Right kidney (tissue), 9 donors: ENCODE measurements at places on chromosomes 1 and 21.

GRCh38 chr1:154481053-154481452 lies 21.0 kb upstream of the TDRD10 start:
- no peak for DNase-seq

DNA sequence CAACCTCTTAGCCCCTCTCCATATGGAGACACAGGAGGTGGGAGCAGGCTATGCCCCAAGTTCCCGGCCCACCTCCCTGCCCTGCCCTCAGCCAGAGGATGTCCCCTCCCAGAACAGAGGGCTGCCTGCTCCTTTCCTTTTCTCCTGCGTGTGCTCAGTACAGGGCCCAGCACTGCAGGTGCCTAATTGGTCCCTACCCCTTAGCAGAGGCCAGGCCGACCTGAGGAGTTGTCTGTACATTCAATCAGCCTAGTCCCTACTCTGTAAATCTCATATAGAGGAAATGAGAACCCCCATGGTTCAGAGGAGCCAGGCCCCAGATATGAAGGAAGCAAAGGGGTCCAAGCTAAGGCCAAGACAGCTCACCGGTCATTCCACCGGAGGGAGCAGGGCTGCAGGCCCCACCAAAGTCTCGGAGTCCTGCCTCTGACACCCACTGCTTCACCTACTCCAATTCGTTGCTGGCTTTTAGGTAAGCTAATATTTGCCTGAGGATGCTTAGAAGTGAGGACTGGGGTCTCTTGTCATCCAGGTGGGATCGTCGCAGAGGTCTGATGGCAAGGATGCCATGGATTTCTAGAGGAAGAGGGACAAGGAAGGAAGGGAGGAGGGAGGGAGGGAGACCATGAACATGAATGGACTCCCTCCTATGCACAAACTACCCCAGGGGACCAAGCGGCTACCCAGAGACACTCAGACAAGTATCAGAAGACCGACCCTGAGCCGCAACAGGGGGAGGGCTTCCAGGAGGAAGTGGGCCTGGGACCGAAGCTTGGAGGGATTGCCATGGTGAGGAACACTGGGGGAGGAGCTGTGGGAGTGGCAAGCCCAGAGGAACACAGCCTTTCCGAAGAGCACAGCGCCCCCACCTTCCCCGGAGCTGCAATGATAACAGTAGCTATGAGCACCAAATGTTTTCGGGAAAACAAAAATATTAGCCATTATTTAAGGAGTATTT lies 30.4 kb upstream of the FOXO6 start:
- DNase-seq, result no peak

GRCh38 chr1:21295545-21295944 lies 5.3 kb upstream of the ECE1 start:
- DNase-seq, result no peak

GRCh38 chr1:200150721-200151120 lies 123.2 kb downstream of the NR5A2 start:
- DNase-seq, result peak; percentile 18

- DNase-seq, result no peak
These were observed 312.1 kb upstream of the VAMP3 start for GRCh38 chr1:7458946-7459345.

DNA sequence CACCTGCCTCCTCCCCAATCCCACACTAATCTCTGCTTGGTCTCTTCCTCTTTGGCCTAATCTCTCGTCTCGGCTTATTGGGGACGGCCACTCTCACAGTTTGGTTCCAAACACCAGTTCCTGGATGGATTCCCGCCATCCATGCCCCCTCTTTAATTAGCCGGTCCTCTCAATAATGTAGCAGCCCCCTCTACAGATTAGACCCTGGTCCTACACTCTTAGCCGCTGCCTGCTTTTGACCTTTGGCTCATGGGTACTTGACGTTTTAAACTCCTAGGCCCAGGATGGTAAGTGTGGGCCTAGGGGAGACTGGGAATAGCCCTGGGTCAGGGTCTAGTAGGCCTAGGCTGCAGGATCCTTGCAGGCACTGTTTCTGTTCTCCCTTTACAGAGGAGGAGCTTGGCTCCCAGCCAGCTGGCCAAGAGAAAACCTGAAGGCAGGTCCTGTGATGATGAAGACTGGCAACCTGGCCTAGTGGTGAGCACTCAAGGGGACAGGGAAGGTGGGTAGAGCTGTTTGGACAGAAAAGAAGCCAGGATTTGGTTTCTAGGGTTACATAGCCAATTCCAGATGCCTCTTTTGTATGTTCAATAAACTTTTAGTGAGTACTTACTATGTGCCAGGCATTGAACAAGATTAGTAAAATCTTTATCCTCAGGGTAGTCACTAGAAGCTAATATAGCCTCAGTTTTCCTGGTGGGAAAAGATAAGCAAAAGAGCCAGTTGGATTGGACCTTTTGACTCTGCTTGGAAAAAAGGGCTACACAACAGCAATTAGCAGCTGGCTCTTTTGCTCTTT lies 758 bp downstream of the RAD54L start:
- DNase-seq, result peak; percentile 23

DNA sequence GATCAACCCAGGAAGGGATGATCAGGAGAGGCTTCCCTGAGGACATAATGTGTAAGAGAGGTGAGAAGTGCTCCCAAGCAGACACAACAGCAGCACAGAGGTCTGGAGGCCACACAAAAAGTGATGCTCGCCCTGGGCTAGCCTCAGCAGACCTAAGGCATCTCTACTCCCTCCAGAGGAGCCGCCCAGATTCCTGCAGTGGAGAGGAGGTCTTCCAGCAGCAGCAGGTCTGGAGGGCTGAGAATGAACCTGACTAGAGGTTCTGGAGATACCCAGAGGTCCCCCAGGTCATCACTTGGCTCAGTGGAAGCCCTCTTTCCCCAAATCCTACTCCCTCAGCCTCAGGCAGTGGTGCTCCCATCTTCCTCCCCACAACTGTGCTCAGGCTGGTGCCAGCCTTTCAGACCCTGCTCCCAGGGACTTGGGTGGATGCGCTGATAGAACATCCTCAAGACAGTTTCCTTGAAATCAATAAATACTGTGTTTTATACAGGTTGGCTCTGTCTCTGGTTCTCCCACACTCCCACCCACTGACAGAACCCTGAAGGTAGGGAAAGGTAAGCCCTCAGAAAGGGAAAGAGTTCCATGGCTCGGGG lies 5.0 kb downstream of the GJB3 start:
- no peak for DNase-seq

- no peak for DNase-seq
These were observed 3.4 kb downstream of the TMEM240 start for GRCh38 chr1:1536938-1537546.

- DNase-seq, result no peak
These were observed 33.6 kb downstream of the WNT2B start for GRCh38 chr1:112542206-112542973.
